ENCODE measurements at places on chromosomes 7 and 10. TPM values are rescaled to one million over a fixed set of nuclear protein-coding genes. Genes with fewer than 3 reads are reported as not detected.

DNA sequence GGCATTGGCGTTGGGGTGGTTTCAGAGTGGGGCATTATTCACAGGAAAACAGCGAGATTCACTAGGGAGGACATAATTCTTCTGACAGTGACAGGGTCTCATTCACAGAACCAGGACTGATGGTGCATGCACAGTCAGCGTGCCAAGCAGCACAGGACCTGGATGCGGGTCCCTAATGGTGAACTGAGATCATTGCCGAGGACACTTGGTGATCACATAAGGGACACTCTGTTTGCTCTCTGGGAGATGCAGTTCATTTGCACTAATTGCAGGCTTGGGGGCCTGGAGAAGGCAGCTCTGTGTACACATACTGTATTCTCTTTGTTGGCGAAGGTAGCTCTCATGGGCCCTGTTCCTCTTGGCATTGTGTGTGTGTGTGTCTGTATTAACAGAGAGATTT is 716.1 kb downstream of the PHTF2 start:
- no peak for DNase-seq

NUTM2A gene
- 2.4 TPM for total RNA-seq

DNA sequence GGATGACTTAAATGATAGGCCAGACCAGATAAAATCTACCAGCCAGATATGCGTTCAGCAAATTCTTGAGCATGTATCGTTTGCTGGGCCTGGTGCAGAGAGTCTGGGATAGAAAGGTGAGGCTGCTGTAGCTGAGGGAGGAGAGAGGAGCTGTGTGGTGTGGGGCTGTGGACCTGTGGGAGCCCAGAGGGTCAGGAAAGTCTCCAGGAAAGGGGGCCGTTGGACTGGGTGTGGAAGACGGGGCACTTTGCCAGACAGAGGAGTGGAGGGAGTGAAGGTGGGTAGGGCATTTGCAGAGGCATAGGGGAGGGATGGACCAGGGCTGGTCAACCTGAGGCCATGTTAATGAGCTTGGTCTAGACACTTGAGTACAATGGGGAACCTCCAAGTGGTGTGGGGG is 124.7 kb upstream of the UNC5B start:
- no peak for DNase-seq

MMRN2 gene
- total RNA-seq = 59.1 TPM

- DNase-seq = no peak
Measured at GRCh38 chr10:132113206-132113605, 47.5 kb downstream of the JAKMIP3 start.

- DNase-seq = no peak
Measured at GRCh38 chr7:134891696-134892678, 94.3 kb upstream of the AGBL3 start.

GRCh38 chr10:77461636-77462296 is 175.8 kb downstream of the KCNMA1 start:
- DNase-seq = no peak

GRCh38 chr10:124043310-124044142 is 49.9 kb downstream of the CHST15 start:
- no peak for DNase-seq

GRCh38 chr10:78974617-78975317 is 94.0 kb upstream of the ZMIZ1 start:
- peak; percentile 43 for DNase-seq

DNA sequence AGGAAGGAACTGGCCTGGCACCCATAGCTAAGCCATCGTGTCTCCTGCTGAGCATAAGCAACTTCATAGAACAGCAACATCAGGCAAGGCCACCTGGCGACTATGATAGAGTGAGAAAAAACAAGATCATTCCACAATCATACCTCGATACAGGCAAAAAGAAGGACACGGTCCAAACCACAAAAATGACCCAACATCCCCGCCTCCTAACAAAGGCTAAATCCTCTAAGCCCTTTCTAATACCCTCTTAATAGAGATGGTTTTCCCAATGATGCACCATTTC is 40.2 kb upstream of the SVOPL start:
- no peak for DNase-seq

- DNase-seq = no peak
Measured at GRCh38 chr7:81883801-81884393, 114.0 kb upstream of the HGF start.

SLC35G1 gene
- 4.8 TPM for total RNA-seq

DNA sequence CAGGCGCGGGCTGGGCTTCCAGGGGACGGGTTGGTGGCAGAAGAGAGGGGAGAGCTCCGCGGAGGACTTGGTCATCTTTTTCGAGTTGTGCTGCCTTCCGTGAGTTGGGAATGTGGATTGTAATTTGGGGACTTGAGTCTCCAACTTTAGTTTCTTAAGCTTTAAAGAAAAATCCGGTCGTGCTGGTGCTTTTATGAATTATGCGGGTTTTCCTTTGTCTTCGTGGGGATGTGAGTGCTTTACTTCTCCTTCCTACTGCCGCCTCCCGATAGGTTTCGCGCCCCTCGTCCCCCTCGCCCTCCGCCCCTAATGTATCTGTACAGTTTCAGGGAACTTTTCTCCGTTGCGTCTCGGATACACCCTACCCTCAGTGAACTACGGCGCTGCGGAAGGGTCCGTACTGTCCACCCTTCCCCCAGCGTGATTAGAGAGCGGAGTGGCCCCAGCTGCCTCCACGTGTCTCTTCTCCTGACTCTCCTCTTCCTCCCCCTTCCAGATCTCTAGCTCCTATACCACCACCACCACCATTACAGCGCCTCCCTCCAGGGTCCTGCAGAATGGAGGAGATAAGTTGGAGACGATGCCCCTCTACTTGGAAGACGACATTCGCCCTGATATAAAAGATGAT is 649 bp downstream of the SCD start:
- DNase-seq = no peak

GRCh38 chr7:155166108-155166507 is 96.0 kb downstream of the HTR5A start:
- DNase-seq = no peak

GRCh38 chr10:69656742-69657269 is 26.8 kb downstream of the FAM241B start:
- no peak for DNase-seq

DNA sequence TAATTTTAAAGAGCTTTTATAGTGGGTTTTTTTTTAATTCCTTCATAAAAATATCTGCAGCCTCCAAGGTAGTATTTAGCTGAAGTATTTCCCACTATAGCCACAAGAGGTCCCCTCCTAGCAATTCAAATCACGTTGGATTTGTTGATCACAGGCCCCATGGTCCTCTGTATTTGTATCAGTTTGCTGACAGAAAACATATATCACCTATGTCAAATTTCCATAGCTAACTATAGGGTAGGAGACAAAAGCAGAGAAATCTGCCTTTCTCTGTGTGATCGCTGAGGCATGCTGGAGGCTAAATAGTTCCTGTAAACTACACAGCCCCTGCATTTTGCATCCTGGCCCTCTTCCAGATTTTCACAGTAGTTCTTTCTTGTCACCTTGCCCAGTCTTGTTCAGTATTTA is 1.7 kb upstream of the CTNNA3 start:
- no peak for DNase-seq

DNA sequence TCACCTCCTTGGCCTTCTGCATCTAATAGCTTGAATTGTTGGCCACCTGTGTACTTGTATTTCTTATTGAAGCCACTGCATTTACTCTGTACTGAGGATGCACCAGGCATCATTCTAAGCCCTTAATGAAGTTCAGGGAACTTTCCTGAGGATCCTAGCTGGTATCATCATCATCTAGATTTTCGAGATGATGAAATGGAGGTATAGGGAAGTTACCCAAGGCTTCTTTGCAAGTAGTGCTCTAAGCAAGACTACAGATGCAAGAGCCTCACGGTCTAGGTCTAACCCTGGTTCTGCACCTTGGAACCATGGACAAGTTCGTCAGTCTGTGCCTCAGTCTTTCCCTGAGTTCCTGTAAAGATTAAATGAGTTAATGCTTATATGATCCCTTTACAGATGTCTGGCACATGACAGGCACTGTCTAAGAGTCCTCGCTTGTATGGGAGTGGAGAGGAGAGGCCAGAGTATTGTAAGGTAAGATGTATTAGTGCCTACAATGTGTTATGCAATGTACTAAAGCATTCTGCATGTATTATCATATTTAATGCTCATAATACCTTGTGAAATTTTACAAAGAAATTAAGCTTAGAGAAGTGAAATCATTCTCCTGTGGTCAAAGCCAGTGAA is 145.1 kb downstream of the KCNMA1 start:
- no peak for DNase-seq

GRCh38 chr7:16171928-16172327 is 249.4 kb downstream of the CRPPA start:
- no peak for DNase-seq

- no peak for DNase-seq
Measured at GRCh38 chr7:2261611-2262010, 19.6 kb downstream of the NUDT1 start.

DNA sequence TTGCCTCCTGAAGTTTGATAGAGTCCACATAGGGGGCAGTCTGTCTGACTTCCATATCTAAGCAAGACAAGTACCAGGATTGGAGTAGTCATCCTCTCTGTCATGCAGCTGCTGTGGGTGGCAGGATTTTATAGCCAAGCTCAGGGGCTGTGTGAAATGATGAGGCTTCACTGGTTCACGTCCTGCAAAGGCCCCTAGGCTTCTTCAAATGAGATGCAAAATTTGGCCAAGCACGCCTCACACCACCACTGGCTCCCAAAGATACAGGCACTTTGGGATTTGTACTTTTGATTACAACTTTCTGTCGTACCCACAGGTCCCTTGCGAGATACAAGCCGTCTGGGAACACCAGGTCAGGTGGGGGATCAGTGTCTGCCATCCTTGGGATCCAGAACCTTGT is 67.1 kb downstream of the WDFY4 start:
- DNase-seq = no peak

DNA sequence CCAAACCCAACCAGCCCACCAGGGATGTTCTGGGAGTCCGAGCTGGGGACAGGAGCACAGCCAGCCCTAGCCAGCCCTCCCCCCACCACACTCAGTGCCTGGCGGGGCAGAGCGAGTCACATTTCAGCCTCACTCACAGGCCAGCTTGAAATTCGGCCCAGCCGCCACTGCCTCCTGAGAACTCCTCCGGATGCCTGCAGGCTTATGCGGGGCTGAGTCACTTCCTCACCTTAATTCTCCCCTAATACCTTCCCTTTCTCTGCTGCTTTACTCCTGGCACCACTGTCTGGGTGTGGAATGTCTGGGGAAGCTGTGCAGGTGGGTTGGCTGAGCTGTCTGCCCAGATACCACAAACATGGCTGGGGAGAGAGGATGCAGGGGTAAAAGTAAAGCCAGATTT is 22.6 kb upstream of the DLG5 start:
- no peak for DNase-seq
